NCI-H526 (cell line): ENCODE measurements at places on chromosomes 13 and 19.

DNA sequence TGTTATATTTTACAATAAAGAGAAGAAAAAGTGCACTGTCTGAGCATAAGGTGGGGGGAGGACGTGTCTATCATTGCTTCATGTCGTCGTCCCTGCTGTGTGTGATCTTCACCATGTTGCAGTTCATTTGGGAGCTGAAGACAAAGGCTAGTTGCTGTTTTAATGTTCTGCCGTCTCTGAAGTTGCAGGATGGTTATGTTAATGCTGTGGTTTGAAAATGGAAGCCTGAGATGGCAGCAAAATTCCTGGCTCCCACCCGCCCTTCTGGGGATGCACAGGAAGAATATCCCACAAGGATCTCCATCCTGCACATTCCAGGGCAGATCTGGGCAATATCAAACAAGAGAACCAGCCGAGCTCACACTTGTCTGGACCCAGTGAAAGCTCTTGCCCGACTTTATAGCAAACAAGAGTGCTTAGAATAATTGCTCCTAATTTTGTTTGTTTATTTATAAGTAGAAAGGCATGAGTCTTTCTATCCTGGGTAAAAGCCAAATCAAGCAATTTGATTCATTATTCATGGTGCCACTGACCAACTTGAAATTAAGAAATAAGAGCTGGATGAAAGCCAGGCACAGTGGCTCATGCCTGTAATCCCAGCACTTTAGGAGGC lies 110.3 kb upstream of the ABCC4 start:
- DNase-seq, result no peak

DNA sequence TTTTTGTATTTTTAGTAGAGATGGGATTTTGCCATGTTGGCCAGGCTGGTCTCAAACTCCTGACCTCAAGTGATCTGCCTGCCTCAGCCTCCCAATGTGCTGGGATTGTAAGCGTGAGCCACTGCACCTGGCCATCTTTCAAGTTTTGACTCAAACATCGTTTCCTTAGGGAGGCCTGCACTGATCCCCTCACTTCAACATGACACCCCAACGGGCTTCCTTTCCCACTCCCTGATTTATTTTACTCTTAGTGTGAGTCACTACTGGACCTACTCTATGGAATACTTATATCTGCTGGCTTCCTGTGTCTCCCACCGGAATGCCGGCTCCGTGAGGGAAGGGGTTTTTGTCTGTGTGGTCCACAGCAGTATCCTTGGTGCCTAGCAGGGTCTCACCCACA lies 4.5 kb upstream of the ADAMTS10 start:
- DNase-seq, result no peak

- DNase-seq, result no peak
Observed at GRCh38 chr19:17751103-17751911, at the start of gene FCHO1. FCHO1 (plus strand) TSS chr19:17751477; CDS start chr19:17755165, 3,688 bp downstream.

- DNase-seq, result no peak
Observed at GRCh38 chr13:93023929-93024328, 202.7 kb upstream of the GPC6 start.

DNA sequence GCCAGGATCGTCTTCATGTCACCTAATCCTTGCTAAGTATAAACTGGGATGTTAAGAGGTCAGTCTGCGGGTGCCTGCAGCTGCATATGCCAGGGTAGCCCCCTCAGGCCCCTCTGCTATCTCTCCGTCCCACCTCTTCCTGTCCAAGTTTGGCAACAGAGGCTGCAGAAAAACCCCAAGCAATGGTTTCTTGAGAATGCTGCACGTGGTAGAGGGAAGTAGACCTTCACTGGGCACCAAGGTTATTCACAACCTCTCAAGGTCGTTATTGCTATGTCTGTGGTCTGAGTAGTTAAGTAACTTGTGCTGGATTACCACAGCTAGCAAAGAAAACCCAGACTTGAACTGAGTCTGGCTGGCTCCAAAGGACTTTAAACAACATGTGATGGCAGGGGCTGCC lies 77.9 kb upstream of the XPO4 start:
- DNase-seq, result no peak

DNA sequence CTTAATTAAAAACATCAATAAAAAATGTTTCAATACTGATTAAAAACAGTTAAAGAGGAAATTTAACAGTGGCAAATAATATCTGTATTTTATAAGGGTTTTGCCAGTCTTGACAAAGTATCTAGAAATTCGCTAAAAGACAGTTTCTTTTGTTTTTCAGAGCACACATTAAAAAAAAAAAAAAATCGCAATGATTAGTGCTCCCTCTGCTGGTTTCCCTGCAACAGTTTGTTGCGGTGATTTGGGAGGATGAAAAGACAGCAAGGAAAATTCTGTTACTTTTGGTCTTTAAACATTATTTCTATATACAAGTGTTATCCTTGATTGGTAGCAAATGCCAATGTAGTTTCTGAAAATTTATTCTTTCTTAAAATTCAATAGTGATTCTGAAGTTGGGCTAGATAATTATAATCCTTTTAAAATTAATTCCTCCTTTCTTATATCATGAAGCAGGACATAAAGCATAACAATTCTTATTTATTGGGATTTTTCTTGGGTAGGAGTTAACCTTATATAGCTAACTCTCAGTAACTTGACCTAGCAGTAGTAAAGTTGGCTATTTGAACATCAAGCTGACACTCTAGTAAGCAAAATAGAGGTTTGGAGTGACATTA lies 23.1 kb upstream of the SPRY2 start:
- DNase-seq, result no peak

GRCh38 chr13:101554420-101555125 lies 102.1 kb downstream of the ITGBL1 start:
- DNase-seq, result no peak

DNA sequence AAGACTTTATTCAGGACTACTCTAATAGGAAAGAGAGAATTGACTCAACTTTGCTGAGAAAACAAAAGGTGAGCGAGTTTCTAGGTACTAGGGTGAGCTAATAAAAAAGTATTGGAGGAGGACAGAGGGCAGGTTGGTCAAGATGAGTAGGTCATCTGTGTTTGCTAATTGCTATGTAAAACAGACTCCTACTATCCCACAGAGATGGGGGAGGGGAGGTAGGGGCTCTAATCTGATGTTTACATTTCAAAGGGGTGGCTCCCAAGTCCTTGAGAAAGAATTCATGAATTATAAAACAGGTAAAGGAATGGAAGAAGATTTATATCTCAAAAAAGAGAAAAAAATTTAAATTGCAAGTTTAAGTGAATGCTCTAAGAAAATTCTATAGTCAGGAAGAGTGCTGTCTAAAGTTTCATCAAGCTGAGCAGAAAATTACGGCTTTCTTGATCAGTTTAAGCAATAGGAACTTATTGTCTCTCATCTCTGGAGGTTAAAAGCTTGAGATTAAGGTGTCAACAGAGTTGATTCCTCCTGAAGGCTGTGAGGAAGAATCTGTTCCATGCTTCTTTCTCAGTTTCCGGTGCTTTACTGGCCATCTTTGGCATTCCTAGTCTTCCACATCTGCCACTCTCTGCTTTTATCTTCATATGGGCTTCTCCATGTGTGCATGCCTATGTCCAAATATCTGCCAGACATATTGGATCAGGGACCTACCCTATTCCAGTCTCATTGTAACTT lies 790.3 kb downstream of the SLITRK5 start:
- DNase-seq, result no peak

GRCh38 chr19:48367855-48368254 lies 3.7 kb downstream of the SYNGR4 start:
- DNase-seq, result no peak

DNA sequence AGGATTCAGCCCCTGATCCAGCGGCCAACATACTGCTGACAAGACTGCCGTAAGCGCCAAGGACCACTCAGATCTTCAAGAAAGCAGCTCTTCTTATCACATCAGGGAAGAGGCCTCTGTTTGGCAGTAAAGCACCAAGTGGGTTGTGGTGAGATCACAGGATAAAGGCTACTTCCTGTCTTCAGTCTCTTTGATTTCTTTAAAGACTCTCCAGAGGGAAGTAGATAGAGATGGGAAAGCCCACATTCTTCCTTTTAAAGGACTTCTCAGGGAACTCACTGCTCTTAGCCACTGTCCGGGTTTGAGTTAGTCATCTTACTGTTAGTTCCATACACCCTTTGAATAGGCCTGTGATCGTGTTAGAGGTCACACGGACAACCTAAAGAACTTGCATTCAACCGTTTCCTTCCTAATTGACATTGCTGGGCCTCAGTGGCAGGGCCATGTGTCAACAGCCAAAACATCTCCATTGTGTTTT lies 47.2 kb upstream of the POMP start:
- DNase-seq, result no peak

- DNase-seq, result no peak
Observed at GRCh38 chr13:30523211-30523610, 57.5 kb upstream of the HMGB1 start.

DNA sequence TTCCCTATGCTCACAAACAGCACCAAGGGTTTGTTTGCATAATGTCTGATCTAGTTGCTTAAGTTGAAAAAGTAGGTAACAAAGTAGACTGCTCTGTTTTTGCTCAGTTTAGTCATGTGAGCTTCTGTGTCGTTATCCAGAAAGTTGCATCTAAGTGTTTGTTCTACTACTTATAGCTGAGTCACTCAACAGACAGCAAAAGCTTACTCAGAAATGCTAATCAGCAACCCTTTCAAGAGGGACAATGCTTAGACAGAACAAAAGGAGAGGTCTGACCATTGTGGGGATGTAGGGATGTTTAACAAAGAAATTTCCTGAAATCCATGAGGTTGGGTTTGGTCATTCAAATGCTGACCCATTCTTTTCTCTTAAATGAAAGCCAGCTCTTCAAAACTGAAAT lies 106.4 kb downstream of the ATP8A2 start:
- DNase-seq, result no peak

DNA sequence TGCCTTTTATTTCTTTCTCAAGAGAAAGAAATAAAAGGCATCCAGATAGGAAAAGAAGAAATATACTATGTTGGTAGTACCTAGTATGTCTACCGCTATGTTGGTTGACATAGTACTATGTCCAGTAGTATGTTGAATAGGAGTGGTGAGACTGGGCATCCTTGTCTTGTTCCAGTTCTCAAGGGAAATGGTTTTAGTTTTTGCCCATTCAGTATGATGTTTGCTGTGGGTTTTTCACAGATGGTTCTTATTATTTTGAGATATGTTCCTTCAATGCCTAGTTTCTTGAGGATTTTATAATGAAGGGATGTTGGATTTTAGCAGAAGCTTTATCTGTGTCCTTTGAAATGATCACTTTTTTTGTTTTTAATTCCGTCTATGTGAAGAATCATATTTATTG lies 53.0 kb upstream of the CSNK1A1L start:
- no peak for DNase-seq

DNA sequence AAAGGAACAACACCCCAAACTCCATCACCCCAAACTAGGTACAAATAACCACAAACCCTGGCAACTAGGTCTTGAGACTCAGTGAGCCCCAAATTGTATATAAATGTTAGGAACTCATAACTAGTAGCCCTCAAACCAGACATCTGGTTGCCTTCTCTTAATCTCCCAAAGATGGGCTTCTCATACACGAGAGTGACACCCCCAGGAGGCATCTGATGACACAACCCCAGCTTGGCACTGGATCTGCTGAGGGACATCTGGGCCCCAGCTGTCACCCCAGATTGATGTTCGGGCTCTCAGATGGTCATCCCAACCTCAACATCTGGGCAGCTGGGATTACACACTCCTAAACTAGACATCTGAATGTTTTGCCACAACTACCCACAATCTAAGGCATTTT lies 14.8 kb downstream of the RABAC1 start:
- DNase-seq, result no peak
